ENCODE measurements at places on chromosomes 4 and X. TPM values are rescaled to one million over a fixed set of nuclear protein-coding genes. Genes with fewer than 3 reads are reported as not detected.

Gene FAM9B
- total RNA-seq: not detected

Gene ZNF518B
- 20.8 TPM for total RNA-seq

Gene GLRB
- 1.8 TPM for total RNA-seq

Gene WNK3
- total RNA-seq: not detected

Gene CCNA2
- total RNA-seq: 31.8 TPM

Gene CSAG3
- total RNA-seq: 0.26 TPM

Gene HNRNPD
- total RNA-seq: 170 TPM

Gene PAGE5
- total RNA-seq: not detected

Gene NHSL2
- total RNA-seq: 0.36 TPM

Gene NDNF
- 0.10 TPM for total RNA-seq

Gene SORCS2
- total RNA-seq: 0.15 TPM

Gene HSD17B11
- 34.9 TPM for total RNA-seq

Gene ARHGAP36
- total RNA-seq: not detected

Gene RTL5
- 11.0 TPM for total RNA-seq

Gene FRYL
- total RNA-seq: 47.5 TPM

Gene SLC4A4
- total RNA-seq: 0.26 TPM

Gene XK
- 1.3 TPM for total RNA-seq

Gene GAGE12F
- total RNA-seq: 0.49 TPM

Gene ETFDH
- 23.7 TPM for total RNA-seq

Gene TMEM35A
- not detected for total RNA-seq

Gene ATP1B4
- total RNA-seq: not detected

Gene HMX1
- total RNA-seq: not detected

Gene RNF175
- total RNA-seq: not detected

Gene CDKL2
- total RNA-seq: 5.7 TPM

Gene ZCCHC18
- total RNA-seq: 0.62 TPM

Gene CLIC2
- total RNA-seq: 0.80 TPM

Gene BEX1
- not detected for total RNA-seq

Gene MAP7D2
- total RNA-seq: 7.6 TPM

Gene CTAG2
- total RNA-seq: not detected

Gene CNKSR2
- total RNA-seq: not detected

Gene TMEM255A
- total RNA-seq: 0.31 TPM

Gene NXF2
- total RNA-seq: not detected
